ENCODE measurements at places on chromosomes 3 and 15.

- no peak for DNase-seq
Measured at GRCh38 chr15:67082007-67082536, 16.7 kb downstream of the SMAD3 start.

- no peak for DNase-seq
Measured at GRCh38 chr3:16929311-16929710, 44.6 kb downstream of the PLCL2 start.

GRCh38 chr15:84990507-84990906, 8.9 kb downstream of the PDE8A start:
- DNase-seq, result no peak

- no peak for DNase-seq
Measured at GRCh38 chr3:150878290-150878689, 26.9 kb downstream of the MINDY4B start.

GRCh38 chr15:45799508-45799907, 164.7 kb downstream of the SQOR start:
- no peak for DNase-seq

DNA sequence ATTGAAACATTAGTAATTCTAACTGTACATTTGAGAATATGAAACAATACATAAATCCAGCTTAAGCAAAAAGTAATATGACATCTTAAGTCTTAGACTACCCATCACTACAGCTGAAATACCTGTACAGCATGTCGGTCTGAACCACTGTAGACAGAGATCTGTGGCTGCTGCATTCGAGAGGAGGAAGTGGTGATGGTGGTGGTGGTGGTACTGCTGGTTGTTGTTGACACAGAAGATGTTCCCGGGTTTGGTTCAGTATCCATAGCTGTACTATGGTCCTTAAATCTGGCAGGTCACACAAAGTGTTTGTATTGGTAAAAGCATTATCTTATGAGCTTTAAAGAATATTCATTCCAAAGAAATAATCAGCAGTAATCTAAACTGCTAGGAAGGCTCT, 2.9 kb downstream of the PHC3 start:
- no peak for DNase-seq

DNA sequence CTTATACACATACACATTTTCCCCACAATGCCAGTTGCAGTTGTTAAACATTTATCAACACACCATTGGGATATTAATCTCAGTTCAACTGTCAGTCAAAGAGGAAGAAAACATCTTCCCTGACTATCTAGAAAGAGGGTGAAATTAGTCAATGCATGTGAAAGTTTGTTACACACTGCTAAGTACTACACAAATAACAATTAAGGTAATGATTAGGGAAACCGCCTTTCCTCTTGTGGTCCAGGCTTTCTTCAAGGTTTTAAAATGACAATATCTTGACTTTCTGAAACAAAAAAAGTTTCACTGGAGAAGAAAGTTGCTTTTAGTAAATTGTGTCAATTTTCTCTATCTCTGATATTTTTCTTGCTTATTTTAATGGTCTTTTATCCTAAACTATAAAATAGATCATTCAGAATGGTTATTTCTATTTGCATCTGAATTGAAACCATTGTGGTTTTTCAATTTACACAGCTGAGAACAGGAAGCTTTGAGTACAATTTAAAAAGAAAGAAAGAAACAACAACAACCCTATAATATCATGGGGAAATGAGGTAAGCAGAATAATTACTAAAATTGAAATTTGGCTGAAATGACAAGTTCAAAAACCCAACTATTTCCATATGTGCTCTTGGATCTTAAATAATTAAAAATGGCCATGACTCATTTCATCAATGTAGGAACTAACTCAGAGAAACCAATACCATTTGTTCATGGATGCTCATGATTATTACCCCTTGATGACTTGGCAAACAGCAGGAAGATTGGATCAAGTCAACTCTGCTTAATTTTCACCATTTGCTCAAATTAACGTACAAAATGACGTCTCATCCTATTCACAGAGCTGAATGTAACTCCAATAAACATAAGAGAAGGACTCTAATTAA, 31.7 kb downstream of the GPR149 start:
- no peak for DNase-seq

DNA sequence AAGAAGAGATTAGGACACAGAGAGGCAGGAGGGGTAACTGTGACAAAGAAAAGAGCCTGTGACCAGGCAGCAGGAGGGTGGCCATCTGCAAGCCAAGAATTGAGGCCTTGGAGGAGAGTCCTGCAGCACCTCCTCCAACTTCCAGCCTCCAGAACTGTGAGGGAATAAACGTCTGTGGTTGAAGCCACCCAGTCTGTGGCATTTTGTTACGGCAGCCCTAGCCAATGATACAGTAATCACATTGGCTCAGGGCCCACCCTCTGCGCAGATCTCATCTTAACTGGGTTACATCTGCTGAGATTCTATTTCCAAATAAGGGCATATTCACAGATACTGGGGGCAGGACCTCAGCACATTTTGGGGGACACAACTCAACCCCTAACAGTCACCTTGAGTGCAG, 11.3 kb downstream of the SELENOS start:
- DNase-seq, result no peak

DNA sequence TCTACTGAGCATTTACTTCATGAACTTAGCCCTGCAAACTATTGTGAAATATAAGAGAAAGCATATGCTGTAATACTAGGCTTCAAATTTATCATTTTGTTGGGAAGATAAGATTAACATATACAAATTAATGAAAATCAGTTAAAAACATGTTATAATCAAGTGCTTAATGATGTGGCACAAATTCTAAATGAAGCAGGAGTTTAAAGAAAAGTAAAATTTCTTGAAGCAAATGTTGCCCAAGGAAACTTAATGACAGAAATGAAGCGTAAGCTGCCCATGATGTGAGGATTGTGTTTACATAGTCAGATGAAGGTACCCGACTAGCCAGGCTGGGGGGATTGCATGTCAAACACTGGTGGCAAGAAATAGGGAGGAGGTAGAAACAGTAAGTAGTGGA, 103.1 kb upstream of the GAP43 start:
- no peak for DNase-seq

DNA sequence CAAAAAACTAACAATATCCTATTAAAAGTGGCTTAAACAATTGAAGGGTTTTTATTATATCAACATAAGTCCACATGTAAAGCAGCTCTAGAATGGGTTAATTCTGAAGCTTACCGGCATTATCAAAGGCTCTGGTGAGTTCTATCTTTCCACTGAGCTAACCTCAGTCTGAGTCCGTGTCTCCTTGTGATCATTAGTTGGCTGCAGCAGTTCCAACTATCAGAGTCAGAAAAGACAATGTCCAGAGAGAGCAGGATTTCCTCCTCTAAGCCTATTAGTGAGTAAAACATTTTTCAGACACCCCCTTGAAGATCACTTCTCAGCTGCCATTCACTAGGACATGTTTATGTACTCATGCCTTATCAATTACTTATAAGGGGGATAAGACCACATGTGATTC, 49.9 kb downstream of the DHX36 start:
- no peak for DNase-seq

Data from suppressor macrophage treated with lipopolysaccharide for 4 hours (primary cell).